H54 (cell line): ENCODE measurements at places on chromosomes 7 and 10.

DNA sequence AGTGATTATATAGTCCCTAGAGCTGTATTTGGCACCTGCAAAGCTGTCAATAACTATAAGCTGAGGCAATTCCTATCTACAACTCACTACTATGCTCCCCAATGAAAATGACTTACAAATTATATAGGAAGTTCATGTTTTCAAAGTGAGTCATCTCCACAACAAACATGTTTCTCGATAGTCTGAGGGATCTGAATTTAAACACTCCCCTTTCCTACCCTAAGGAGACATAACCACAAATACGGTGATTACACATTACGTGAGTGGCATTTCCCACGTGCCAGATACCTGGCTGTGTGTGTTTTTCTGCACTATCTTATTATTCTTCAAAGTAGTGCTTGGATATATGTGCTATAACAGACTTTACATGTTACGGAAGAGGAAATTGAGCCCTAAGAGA, 122.5 kb upstream of the C1QL3 start:
- peak; percentile 25 for DNase-seq

GRCh38 chr7:127899411-127899810, 131.8 kb downstream of the LRRC4 start:
- DNase-seq = no peak

GRCh38 chr7:141076377-141076776, 2.5 kb downstream of the TMEM178B start:
- DNase-seq = no peak

DNA sequence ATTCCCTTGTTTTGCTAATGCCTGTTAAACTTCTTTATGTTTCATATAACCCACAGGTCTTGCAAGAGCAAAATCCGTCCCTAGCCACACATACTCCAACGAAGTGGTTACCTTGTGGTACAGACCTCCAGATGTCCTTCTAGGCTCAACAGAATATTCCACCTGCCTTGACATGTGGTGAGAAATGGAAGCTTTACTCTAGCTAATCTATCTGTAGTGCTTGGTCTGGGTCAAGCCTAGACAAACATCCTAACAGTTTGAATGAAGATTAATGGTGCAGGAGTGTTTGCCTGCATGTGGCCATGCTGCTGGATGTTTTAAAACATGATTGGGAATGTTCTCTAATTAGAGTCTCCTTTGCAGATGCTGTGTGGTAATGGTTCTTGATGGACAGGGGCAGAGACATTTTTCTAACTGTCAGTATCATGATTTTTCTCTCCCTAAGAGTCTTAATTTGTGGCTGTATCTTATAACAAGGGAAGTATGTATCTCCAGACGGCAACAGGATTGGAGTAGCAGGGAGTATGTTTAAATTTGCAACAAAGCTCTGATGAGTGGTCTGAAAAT, 308.5 kb upstream of the FZD1 start:
- no peak for DNase-seq

- no peak for DNase-seq
Measured at GRCh38 chr7:75989500-75990388, 4.7 kb downstream of the TMEM120A start.

DNA sequence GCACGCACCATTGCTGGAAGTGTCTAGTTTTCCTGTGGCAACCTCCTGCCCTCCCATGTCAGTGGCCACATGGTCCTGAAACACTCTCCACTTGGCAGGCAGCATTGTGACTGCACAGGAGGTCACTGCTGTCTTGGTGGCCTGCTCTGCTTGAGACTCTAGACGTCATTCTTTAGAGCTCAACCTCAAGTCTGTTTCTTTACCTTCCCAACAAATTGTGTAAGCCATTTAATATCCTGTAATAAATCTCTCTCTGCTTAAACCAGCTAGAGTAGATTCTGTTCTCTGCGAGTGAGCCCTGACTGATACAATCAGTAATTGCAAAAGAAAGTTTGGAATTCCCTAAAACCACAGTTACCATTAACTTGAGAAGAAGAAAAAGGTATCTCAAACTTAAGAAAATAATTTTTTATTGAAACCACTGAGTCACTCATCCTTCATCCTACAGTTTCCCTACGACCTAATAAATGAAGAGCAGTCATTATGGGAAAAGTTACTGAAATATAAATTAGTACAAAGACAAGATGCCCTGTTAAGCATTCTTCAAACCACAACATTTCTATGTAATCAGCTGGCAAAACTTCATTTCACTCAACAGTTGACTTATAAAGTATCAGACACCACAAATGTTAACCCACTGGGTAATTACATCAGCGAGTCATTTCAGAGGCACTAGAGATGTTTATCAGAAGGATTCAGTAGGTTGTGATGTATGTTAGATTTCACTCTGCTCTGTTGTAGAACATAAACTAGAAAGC, 18.0 kb downstream of the SLC25A13 start:
- DNase-seq = no peak

DNA sequence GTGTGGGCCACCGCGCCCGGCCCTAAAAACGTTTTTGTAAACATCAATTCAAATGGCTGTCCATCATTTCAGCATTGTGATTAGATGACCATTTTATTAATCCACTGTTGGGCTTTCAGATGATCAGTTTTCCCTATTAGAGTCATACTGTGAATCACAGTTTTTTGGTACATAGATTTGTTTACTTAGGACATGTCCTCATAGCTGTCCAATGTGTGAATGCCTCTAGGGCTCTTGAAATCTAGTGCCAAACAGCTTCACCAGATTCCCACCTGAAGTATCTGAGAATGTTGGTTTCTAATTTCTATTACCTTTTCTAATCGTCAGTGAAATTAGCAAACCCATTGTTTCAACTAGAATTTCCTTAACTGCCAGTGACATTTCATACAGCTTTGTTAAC, 66.8 kb downstream of the UPF2 start:
- DNase-seq = no peak

DNA sequence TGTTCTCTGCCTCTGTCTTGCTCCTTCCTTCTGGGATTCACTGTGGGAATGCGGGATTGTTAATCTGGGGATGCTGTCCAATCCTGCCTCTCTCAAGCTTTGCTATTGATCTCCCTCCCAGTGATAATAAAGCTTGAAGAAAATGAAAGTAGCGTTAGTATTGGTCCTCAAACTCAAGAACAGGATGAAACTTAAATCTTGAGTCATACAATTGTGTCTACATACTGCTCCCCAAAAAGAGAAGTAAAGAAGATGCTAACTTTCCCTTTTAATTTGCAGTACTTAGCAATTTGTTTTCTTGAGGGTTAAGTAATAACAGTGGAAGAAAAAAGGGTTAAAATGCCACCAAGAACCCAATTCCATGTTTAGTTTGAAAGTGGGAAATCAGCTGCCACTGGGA, 13.6 kb downstream of the CFTR start:
- DNase-seq = no peak

DNA sequence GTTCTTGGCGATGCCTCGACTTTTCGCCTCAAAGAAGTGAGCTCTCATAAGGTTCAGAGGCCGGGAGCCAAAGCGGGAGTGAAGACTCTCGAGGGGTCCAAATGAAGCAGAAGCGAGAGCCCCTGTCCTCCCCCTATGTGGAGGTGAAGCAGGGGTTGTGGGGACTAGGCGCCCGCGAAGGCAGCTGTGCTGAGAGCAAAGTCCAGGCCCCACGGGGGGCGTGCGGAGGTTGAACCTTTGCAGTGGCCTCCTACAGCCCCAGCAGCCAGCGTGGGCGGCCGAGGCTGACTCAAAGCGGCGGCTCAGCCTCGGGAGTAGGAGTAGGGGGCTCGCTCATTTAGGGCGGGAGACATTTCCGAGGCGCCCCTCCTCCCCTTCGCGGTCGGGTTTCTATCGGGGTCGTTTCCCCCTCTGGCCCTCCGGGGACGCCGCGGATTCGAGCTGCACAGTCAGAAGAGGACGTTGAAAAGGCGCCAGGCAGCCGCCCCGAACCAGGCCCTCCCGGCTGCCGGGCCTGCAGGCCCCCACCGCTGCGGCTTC, 553 bp upstream of the ADD3 start:
- DNase-seq = peak; percentile 35

DNA sequence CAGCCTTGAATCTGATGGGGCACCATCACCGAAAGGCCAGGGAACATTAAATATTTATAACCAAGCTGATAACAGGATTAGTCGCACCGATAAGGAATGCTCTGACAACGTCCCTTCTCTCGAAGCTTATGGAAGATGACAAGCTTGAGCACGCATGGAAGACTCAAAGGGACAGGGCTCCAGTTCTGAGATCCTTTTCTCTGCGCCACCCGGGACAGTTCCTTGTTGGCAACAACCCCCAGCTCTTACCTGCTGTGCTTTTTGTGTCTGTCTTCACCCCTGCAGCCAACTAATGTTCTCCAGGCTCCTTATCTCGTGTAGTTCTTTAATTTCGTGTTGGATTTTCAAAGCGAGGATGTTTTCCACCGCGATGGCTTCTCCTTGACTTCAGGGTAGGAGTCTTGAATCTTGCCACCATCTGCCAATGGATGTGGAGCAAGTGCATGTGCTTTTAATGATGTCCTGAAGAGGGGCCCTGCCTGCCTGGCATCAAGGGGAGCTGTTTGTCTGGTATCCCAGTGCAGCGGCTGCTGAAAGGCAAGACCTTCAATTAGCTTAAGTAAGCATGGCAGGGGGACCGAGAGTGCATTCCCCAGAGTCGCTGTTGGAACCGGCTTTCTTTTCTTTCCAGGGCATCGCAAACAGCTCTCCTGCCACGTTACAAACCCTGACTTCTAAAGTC, 354 bp upstream of the FERD3L start:
- DNase-seq = no peak

DNA sequence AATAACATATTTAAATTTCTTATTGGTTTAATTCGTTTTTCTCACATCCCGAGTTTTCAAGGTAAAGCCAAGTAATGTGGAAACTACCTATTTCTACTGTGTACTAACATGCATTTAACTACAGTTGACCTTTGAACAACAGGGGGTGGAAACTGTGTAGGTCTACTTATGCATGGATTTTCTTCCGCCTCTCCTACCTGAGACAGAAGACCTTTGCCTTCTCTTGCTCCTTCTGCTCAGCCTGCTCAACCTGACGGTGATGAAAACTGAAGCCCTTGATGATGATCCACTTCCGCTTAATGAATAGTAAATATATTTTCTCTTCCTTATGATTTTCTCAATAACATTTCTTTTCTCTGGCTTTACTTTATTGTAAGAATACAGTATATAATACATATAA, 18.5 kb downstream of the MEOX2 start:
- no peak for DNase-seq

DNA sequence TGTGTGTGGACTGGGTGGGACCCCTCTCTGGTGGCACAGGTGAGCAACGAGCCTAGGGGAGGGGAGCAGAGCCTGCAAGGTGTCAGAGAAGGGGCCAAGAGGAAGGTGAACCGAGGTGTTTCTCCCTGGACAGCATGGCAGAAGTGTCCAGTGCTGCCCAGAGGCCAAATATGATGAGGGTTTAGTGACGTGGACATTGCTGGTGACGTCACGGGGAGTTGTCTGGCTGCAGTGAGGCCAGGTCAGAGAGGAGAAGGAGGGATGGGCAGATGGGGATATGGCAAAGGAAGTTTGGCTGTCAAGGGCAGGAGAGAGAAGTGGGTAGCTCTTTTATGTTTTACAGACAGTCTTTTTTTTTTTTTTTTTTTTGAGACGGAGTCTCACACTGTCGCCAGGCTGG, 2.6 kb upstream of the ZNF853 start:
- no peak for DNase-seq

DNA sequence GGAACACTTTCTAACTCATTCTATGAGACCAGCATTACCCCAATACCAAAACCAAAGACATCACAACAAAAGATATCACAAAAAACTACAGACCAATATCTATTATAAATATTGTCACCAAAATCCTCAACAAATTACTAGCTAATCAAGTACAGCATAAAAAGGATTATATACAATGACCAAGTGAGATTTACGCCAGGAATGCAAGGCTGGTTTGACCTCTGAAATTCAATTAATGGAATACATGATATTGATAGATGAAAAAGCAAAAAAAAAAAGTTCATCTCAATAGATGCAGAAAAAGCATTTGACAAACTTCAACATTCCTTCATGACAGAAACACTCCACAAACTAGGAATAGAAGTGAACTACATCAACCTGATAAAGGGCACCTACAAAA, 175.3 kb downstream of the LCOR start:
- no peak for DNase-seq

DNA sequence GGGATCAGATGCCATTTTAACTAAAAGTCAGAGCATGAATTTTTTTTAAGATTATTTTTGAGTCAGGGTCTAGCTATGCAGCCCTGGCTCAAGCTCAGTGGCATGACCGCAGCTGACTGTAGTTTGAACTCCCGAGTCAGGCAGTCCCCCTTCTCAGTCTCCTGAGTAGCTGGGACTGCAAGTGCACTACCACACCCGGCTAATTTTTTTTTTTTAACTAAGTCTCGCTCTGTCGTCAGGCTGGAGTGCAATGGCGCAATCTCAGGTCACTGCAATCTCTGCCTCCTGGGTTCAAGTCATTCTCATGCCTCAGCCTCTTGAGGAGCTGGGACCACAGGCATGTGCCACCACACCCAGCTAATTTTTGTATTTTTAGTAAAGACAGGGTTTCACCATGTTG, 7.8 kb downstream of the TAS2R41 start:
- no peak for DNase-seq

DNA sequence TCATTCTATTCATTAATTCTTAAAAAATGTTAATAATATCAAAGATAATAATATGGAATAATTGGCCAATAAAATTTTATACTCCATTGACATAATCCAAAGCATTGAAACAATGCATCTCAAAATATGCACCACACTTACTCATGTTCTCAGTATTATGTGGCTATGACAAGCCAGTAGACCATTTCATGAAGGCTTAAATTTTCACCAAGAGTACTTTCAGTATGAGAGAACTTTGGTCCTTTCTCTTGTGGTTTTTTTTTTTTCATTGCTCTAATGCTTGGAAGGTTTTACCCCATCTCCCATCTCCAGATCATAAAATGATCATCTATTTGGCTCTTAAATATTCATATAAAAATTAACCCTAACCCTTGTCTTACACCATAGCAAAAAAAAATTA, 45.5 kb upstream of the TMEM140 start:
- DNase-seq = no peak

GRCh38 chr7:48839108-48839507, 85.2 kb upstream of the CDC14C start:
- no peak for DNase-seq

DNA sequence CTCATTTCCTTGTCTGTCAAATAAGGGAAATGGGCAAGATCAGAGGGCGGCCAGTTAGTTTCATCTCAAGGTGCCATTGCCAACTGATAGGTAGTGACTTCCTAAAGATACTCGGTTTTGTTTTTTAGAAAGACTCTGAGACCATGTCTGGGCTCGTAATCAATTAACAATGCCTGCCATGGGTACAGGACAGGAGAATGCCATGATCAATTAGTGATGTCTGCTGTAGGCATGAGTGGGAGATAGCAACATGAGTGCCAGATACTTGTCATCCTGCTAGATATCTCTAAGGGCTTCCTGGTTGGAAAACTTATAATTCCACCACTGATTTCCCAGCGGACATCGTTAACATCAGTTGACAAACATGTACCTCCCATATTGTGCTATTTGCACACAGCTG, 64.8 kb downstream of the SH3PXD2A start:
- no peak for DNase-seq

DNA sequence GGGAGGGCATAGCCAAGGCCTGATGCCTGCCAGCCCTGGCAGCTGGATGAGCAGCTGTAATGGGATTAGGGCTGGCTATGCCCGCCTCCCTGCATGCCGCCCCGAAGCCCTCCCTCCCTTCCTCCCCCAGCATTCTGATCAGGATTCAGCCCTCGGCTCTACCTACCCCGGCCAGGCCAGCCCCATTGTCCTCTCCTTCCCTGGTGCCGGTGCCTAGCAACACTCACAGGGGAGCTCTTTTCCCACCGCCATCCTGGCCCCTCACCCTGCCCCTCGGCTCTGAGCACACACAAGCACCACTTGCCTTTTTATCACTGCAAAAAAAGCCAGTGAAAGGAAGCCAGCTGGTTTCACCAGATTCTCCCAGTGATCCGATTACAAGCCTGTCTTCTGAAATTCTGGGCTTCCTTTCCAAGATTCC, 9.0 kb upstream of the ADCYAP1R1 start:
- DNase-seq = no peak
